HFF-Myc (cell line): ENCODE measurements at places on chromosomes 12 and 14.

DNA sequence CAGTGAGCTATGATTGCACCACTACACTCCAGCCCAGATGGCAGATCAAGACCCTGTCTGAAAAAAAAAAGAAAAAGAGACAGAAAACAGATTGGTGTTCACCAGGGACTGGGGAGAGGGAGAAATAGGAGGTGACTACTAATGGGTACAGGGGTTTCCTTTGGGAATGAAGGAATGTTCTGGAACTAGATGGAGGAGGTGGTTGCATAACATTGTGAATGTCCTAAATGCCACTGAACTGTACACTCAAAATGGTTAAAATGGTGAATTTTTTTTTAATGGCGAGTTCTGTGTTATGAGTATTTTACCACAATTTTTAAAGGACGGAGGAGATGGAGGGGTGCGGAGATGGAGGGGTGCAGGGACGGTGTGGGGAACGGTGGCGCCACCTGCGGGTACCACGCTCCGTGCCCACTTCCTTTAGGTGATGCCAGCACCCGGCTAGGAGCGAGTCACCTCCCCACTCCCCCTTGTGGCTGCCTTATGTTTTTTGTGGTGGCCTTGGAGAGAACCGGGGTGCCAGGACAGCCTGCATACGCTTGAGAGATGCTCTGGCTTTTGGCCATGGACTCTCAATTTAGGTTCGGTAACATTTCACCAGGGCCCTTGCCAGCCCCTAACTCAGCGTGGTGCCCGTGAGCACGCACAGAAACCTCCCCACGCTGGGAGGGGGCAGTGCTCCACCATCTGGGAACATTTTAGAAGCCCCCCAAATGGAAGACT lies 16.1 kb downstream of the UBC start:
- no peak for DNase-seq

- no peak for DNase-seq
These were observed 216.1 kb downstream of the TMEM121 start for GRCh38 chr14:105742531-105742848.

- no peak for DNase-seq
These were observed 1.1 kb downstream of the SAV1 start for GRCh38 chr14:50666772-50667683.

GRCh38 chr14:30054201-30054600 lies 126.6 kb upstream of the PRKD1 start:
- no peak for DNase-seq

- DNase-seq: peak; percentile 26
These were observed 46.8 kb downstream of the TMEM117 start for GRCh38 chr12:43882578-43883178.

DNA sequence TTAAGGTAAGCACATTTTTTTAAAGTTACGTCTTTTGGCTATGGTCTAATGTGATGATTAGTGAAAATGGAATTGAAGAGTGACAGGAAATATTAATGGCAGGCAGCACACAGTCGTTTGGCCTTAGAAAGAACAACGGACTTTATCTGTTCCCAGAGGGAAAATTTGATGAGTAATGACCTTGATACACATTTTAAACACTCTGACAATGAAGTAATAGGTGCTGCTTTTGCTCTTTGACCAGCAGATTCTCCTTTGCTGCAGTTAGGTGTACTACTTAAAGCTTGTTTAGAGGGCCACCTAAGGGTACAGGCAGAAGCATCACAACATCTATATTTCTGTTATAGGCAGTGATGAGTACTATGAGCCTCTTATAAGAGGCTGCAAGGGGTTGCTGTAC lies 27.1 kb upstream of the RNU6-8 start:
- DNase-seq: no peak

- DNase-seq: no peak
These were observed 296.3 kb downstream of the CCDC91 start for GRCh38 chr12:28486521-28486920.

GRCh38 chr12:53550595-53550994 lies 43.3 kb upstream of the NPFF start:
- DNase-seq: no peak

GRCh38 chr12:99212275-99212674 lies 435.3 kb upstream of the GARIN6 start:
- no peak for DNase-seq

- DNase-seq: no peak
These were observed 214.9 kb upstream of the DDHD1 start for GRCh38 chr14:53368066-53368465.

DNA sequence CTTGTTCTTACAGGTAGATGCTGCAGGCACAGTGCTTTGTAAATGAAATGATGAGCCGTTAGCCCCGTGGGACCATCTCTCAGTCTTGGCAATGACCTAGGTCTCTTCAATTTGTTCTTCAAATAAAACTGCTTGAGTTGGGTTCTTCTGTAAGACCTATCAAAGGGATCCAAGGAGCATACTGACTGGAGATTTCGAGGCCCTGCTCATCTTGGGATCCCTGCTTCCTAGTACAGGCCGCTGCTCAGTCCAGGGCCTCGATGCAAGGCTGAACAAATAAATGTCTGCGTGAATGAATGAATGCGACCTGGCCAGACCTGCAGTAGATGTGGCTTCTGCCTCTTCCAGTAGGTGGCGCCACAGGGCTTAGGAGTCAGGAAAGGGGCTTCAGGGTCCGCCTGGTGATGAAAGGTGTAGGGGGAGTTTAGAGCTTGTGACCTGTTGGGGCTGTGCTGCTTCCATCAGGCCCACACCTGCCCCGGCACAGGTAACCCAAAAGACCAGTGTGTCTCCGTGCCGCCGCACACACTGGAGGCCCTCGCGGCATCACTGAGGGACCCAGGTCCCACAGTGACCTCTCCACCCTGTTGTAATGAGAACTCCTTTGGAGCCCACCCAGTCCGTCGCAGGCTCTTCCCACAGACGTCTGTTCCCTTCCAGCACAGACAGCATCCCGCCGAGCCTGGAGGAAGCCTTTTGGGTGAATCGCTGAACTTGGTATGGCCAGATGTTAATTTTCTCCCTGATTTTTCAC lies 4.4 kb downstream of the CACNA1C start:
- no peak for DNase-seq

DNA sequence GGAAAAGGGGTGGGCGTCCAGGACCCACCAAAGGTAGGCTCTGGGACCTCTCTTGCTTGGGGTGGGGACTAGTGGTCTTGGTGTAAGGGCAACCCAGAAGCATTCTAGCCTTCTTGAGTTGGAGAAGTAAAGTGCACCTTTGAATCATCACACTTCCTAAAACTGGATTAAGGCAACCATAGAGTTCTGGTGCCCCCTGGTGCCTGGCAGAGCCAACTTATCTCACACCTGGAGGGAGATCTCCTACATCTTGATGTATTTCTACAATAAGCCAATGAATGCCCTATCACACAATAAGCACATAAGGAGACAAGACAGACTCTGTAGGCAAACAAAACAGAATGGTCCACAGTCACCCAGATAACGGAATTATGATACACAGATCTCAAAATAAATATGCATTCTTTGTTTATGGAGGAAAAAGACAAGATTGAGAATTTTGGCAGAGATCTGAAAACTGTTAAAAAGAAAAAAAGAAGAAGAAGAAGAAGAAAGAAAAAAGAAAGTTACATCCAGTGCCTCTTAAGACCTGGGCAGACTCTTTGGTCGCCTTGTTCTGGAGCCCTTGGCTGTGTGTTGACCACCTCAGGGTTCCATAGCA lies 95.9 kb upstream of the PPP2R5C start:
- DNase-seq: peak; percentile 14

- DNase-seq: no peak
These were observed at the start of gene GLT1D1 for GRCh38 chr12:128852885-128853599. TSS of gene GLT1D1 (plus strand) at chr12:128853478. CDS start at chr12:128853582, 104 bp downstream.

GRCh38 chr12:100263131-100263530 lies 3.7 kb downstream of the DEPDC4 start:
- DNase-seq: no peak

- no peak for DNase-seq
These were observed 32.3 kb upstream of the TBC1D30 start for GRCh38 chr12:64792128-64792527.

DNA sequence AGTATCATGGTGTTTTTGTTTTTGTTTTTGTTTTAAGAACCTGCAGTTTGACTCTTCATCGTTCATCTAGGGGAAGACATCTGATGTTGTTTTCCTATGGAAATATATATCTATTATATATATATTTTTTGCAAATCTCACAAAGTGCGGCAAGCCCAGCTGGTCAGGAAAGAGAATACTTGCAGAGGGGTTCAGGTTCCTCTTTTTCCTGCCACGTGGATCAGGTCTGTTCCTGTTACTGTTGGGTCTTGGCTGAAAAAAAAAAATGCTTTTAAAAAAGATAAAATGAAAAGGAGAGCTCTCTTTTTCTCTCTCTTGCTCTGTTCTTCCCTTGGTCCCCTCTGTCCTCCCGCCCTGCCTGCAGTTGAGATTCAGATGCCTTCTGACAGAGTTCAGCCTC lies 179.4 kb upstream of the BCL2L14 start:
- DNase-seq: no peak

DNA sequence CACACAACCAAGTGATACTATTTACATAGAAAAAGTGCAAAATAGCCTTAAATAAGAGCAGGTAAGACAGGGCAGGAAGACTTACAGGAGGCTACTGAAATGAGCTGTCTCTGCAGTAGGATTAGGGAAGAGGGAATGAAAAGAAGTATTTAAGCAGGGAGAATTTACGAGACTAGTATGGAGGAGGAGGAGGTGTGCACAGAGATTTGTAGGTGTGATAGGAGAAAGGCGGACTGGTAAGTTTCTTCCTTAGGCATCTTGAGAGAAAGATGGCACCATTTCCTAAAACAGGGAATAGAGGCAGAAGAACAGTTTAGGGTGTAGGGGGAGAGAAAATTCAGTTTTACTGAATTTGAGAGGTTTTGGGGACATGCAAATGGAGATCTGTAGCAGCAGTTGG lies 25.7 kb downstream of the DIP2B start:
- DNase-seq: no peak

GRCh38 chr14:21098892-21099595 lies 589 bp upstream of the ZNF219 start:
- DNase-seq: no peak

DNA sequence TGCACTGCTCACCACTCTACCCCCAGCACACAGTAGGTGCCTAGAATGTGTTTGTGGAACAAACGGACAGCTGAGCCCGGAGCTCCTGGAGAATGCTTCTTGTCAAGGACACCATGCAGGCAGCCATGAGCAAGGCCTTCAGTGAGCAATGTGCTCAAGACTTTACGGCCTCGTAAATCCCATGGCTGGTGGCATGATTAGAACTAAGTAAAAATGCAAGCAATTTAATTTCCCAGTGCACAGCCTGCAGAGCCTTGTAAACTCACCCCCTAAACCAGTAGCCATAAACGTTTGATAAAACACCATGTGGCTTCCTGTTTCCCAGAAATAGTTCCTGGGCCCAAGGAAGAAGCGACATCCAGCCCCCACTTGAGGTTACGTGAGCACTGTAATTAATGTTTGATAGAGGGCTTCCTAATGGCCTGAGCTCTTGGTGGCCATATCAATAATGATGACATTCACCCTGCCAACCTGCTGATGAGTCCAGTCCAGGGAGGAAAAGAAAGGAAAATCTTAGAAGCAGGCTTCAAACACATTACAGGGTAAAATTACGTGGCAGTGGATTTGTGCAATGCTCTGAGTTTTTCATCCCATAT lies 36.4 kb upstream of the FICD start:
- DNase-seq: no peak

GRCh38 chr12:94570161-94570560 lies 80.2 kb downstream of the TMCC3 start:
- DNase-seq: no peak

DNA sequence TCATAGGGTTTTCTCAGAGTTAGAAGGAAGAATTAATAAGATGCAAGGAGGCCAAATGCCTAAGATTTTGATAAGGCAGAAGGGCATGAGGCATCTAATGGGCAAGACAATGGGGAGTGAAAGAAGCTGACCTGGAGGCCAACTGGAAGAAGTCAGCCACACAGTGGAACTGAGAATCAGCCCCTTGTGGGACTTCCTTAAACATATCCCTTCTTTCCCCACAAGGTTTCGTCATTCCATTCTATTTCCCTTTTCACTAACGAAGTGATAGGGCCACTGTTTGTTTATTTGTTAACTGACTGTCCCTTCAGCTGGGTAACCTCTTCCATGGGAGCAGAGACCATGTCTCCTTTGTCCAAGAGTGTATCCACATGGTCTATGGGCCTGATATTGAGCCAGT lies 86.2 kb downstream of the HELB start:
- DNase-seq: no peak

DNA sequence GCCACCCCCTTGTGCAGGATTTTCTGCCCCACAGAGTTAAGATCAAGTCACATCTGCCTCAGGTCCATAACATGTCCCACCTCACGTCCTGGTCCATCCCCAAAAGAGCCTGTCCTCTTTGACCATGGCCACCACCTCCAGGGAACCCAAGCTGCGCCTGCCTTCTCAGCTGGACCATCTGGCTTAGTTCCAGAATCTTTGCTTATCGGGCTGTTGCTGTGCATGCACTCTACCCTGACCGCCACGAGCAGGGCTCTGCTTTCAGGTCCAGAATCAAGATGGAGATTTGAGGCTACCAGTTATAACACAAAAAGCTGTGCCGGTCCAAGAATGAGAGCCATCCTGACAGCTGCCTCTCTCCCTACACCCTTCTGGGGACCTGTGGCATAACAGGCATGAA lies 326.7 kb downstream of the DPF3 start:
- no peak for DNase-seq

DNA sequence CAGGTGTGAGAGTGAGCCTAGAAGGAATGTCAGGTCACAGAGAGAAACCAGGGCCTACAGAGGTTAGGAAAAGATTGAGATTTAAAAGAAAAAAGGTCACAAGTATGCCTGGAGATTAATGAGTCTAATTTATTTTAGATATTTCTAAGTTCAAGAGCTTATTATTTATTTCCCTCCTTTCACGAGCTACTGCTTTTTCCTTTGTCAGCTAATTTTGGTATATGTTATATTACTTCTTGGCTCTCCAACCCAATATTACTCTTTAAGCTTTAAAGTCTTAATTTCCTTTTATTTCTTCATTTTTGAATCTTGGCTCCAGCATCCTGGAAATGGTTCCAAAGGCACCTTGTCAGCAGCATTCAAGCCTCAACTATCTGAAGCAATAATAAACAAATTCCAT lies 109.5 kb upstream of the MIS18BP1 start:
- no peak for DNase-seq

DNA sequence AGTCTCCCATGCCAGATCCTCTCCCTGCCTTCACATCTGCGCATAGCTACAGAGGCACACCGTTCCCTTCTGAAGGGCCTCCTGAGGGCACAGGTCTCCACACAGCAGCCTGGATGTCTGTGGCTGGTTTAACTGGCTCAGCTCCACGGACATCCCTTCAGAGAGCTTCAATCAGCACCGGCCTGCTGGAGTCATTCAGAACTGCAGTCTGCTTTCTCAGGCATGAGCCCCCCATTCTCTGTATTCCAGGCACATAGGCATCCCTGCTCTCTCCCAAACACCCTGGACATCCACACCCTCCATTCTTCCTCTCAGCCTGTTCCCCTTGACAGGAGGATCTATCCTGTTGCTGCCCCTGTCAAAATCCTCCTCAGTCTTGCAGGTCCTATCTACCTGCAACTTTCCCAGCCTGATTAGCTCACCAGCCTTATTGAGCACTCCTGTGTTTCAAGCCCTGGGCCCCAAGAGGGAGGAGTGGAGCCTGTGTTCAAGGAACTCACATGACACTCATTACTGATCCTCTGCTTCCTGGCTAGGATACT lies 2.9 kb upstream of the DHRS2 start:
- DNase-seq: no peak
